ENCODE measurements at places on chromosomes 4 and X.

DNA sequence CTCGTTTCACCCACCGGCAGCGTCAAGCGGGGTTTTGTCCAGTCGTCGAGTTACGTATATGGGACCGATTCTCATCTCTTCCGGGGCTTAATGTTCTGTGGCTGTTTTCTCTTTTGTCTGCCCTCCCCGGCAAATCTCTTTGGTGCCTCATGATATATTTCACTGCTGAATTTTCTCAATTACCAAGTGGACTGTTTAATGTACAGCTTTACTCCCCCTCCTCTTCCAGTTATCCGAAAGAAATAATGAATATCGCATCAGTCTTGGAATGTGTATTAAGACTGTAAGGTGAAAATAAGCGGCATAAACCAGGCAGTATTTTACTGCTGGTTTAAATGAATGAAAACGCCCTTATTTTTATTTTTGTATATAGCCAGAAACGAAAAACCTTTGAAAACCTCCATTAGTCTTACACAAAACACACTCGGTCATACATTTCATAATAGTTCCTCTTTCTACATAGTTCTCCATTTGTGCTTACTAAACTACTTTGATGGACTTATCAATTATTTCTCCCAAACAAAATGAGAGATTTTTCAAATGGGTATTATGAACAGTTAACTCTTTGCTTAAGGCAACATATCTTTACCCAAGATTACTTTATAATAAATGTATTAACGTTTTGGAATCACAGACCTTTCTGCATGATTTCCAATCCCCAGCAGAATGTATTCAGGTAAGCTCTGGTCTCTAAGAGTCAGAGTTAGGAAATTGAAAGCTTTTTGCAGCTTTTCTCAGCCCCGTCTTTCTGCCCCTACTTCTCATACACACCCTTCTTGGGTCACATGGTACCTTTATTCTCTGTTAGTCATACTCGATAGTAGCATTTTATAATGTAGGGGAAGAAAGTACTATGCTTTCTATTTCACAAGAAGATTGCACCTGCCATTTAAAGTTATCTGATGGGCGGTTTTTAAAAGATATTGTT lies 979 bp downstream of the RP2 start:
- DNase-seq = no peak

DNA sequence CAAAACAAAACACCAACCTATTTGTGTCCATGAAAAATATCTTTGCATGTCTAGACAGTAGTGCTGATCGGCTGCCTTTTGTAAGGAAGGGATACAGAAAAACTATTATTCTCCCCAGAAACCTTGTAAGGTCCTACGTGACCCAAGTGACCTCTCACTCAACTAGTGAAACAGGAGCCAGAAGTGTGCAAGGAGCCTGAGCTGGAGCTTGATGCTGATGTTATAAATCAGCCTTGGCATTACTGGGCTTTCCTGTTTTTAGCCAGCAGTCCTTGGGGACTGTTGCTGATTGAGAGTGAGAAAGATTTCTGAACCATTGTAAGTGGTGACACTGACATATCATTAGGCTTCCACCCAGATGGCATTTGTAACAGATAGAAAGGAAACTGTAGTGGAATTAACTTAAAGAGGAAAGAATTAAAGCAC lies 100.8 kb upstream of the LIMCH1 start:
- no peak for DNase-seq

- no peak for DNase-seq
Observed at GRCh38 chr4:154961263-154961662, 180.2 kb downstream of the RBM46 start.

DNA sequence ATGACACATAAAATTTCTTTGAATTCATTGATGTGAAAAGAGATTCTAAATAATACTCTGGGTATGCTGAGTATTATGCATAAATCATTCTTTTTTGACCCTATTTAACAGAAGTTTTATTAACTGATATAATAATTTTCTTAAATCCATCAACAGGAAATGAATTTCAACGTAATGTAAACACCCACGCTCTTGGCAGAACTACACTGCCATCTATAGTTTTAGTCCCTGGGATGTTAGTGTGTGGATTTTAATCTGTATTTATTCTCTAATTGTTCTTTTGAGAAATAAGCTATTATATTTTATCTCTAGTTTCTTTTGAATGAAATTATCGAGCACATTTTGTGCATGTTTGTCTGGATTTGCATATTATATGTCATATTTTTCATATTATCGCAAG lies 666.8 kb upstream of the NDST4 start:
- DNase-seq = no peak

- DNase-seq = no peak
Observed at GRCh38 chr4:147560625-147561024, 56.6 kb upstream of the TMEM184C start.

DNA sequence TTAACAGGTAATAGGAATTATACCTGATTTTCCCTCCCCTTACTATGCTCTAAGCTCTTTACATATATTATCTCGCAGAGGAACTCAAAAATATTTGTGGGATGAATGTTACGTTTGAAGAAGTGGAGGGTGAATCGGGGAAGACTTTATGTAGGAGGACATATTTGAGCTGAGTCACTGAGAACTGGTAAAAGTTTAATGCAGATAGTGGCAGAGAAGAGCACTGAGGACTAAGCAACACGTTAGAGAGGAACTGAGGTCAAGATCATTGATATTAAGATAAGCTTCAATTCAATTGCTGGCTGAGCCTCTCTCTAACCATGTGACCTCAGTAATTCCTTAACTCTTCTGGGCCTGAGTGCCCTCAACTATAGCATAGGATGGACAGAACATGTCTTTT lies 26.4 kb upstream of the ELOVL6 start:
- DNase-seq = no peak

DNA sequence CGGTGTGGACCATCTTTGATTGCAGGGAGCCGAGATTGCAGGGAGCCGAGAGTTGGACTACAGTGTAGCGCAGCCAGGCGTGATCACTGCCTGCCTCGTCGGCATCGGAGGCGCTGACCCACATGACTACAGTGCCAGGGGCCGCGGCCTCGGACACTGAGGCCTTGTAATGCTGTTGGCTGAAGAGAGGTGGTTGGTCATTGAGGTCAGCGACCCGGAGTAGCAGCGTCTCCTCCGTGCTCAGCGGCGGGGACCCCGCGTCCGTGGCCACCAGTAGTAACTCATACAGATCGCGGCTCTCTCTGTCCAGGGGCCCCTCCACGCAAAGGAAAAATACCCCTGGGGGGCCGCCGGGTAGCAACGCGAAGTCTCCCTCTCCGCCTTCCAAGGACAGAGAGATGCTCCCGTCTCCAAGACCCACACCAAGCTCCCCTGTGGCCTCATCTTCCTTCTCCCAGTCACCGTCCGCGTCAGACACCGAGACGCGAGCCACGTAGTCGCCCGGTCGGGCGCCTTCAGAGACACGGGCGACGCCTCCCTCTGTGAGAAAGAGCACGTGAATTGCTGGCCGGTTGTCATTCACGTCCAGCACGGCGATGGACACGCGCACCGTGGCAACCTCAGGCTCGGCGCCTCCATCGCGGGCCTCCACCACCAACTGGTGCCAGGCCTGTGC lies 1.9 kb downstream of the DCHS2 start:
- DNase-seq = no peak

DNA sequence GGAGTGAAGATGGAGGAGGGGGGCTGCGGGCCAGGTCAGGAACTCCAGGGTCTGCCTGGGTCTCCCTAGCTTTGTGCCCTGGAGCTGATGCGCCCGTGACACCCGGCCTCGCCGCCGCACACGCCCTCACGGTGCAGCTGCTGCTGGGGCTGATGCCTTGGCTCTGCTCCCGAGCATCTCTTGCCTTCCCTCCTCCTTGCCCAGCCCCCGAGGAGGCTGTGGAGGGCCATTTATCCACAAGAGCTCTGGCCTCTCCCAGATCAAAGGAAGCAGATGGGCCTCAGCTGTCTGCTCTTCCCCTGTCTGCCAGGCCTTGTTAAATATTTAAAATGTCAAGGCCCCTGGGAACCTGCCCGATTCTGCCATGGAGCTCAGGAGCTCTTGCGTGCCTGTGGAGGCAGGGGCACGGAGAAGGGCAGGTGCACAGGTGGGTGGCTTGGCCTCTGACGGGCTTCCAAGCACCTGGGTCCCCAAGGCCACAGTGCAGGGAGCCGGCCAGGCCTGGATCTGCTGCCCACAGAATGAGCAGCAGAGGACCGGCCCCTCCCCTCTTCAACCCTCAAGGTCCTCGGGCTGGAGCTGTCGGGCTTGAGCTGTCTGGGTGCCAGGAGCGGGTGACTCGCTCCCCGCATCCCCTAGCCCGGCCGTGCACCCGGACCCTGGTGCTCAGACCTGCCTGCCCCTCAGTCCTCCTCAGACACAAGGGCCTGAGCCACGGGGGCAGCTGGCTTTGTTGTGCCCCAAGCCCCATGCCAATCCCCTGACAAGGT lies 20.3 kb downstream of the ATP2B3 start:
- DNase-seq = no peak

DNA sequence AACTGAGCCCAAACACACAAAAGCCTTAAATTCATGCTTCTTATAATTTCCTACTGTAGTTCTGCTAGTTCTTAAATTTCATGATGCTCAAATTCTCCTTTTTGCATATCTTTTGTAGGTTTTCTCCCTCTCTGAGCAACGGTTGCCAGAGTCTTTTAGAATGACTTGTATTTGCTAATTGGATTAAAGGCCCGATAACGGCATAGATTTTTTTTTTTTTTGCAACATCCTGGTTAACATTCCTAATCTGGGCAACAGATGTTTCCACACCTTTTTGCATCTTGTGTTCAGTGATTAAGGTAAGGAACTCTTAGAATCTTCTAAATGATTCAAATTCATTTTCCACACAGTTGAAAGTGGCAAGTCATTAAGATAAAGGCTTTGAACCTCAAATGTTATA lies 66.3 kb upstream of the ADGRG2 start:
- DNase-seq = no peak

DNA sequence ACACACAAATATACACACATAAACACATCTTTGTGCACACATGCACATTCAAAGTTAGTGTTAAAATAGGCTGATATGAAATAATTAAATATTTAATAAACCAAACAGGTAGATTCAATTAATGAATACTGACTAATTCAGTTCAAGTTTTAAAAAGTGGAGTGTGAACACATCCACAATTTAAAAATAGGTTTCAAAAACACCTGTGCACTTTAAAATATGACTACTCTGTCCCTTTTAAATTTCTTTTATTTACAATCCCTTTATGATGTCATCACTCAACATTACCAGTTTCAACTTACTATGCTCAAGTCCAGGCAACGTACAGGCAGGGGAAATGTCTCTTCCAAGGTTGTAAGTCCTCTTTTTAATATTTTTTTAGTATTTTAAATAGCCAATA lies at the start of gene CYLC1:
Gene CYLC1 (plus strand): TSS at position 301 of the 400 bp plus-strand sequence. CDS start 37 bp downstream, at position 338.
- no peak for DNase-seq

DNA sequence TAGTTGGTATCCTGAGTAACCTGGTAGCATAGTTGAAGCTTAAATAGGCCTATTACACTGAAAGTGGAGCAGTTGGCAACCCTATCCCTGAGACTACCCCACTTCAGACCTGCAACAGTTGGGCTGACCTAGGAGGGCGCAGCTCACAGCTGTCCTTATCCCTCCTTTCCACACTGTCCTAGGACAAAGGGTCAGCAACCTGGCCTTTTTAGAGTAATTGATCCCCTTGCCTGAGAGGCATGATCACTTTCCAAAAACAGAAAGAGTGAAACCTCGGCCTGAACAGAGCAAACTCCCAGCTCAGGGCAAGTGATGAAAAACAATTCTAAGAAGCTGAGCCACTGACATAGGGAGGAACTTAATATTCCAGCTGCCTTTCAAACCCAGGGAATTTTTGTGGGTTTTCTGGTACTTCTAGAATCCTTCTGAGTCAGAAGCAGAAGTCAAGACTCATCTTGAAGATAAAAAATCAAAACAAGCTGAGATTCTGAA lies 94.9 kb upstream of the MYOZ2 start:
- no peak for DNase-seq

GRCh38 chr4:78517050-78517652 lies 34.4 kb upstream of the ANXA3 start:
- peak; percentile 11 for DNase-seq

DNA sequence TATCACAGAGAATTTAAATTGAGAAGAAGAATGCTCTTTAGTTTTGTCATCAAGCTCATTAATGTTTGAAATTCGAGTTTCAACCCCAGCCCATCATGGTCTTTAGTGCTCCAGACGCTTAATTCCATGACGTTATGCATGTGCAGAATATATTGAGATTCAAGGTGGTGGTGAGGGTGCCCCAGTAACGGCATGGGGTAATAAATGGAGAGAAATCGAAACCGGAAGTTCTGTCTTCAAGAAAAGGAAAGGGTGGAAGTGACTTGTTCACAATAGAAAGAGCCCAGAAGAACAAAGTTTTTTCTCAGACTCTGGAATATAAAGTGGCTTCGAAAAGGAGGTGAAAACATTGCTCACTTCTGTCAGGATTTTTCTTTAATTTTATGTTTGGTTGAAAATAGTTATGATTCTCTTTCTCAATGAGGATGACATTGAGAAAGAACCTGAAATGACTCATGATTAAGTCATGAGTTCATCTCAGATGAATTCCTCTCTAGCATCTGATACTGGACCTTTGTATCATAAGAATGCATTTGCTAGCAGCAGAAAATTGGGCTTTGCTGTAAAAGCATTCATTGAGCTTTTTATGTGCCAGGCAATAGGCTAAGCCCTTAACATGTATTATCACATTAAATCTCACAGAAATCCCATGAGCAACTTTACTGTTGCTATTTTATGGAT lies 779 bp upstream of the DDX60L start:
- peak; percentile 70 for DNase-seq

DNA sequence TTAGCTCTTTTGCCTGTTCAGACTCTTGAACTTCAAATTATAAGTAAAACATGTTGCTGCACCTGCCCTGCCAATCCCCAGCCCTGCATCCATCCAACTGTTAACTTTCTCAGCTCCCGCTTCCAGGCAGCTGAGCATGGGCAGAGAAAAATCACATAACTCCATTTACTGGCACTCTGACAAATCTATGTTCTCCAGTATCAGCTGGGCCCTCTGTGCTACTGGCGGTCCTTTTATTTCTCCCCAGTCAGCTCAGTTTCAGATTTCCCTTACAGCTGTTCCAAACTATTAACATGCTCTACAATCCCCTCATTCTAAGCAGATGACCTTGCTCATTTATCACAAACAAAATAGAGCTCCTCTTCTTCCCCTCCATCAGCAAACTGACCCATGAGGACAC lies 240.4 kb upstream of the TET2 start:
- DNase-seq = no peak

GRCh38 chr4:172998527-172999469 lies 169.8 kb upstream of the GALNT7 start:
- peak; percentile 22 for DNase-seq

DNA sequence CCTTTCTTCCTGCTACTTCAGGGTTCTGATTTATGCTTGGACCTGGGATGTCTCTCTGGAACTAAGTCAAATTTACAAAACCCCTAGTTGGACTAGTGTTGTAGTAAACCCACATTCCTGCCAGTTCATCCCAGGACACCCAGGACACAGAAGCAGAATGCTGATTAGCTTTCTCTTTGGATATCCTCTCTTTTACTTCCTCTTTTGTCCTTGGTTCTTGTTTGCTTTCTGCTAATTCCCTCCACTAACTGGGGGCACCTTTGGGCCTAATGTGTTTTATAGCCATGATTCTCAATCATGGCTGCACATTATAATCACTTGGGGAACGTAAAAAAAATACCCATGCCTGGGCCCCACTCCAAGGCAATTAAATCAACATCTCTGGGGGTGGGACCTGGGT lies 42.5 kb downstream of the LANCL3 start:
- DNase-seq = no peak

Measured in HTR-8/SVneo (cell line).